ENCODE measurements at places on chromosomes 7 and 10.

DNA sequence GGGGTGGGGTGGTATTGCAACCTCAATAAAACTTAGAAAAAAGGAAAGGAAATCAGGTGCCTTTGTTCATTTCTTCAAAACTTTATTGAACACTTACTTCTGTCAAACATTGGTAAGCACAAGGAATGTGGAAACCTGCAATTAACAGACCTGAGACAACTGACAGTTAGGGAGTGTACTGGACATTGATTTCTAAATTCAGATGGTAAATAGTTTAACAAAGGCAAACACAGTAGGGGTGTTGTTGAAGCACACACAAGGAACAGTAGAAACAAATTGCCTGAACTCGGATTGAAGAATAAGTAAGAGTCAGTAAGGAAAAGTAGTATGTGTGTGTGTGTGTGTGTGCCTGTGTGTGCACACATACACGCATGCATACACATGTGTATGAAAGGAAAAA, 108.6 kb downstream of the CSTF2T start:
- no peak for DNase-seq

- DNase-seq = no peak
Measured at GRCh38 chr7:78673272-78673671, 780.2 kb downstream of the MAGI2 start.

- DNase-seq = peak; percentile 40
Measured at GRCh38 chr10:22002591-22003176, 846 bp downstream of the DNAJC1 start.

DNA sequence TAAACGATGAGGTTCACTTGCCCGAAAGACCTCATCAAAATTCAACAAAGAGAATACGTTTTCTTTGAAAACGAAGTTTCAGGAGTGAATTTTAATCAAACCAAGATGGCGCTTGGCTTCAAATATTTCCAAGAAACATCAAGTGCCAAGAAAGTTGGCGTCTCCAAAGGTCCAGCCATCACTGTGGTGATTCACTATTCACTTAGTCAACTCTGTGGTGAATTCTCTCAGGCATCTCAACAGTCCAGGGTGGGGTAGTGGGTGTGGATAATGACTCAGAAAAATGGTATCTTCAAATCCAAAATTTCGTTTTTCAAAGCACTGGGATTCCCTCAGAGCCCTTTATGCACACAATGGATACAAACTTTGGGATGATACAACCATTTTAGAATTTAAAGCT, 133.1 kb downstream of the SVIL start:
- DNase-seq = peak; percentile 8

DNA sequence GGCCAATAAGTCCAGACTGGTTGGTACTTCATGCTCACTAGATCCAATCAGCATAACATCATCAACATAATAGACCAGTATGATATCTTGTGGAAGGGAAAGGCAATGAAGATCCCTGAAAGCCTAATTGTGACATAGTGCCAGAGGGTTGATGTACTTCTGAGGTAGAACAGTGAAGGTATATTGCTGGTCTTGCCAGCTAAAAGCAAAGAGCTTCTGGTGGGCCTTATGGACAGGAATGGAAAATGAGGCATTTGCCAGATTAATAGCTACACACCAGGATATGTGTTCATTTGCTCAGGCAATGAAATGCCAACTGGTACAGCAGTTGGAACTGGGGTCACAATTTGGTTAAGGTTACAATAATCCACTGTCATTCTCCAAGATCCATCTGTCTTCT, 156.4 kb downstream of the HTR7 start:
- DNase-seq = no peak

GRCh38 chr10:121368347-121369025, 229.8 kb downstream of the FGFR2 start:
- no peak for DNase-seq

GRCh38 chr7:28318101-28318762, 94.1 kb upstream of the CREB5 start:
- DNase-seq = no peak

Measured in inflammatory macrophage treated with lipopolysaccharide for 1 hour (primary cell).